HEK293T (cell line): ENCODE measurements at places on chromosomes 4 and X.

DNA sequence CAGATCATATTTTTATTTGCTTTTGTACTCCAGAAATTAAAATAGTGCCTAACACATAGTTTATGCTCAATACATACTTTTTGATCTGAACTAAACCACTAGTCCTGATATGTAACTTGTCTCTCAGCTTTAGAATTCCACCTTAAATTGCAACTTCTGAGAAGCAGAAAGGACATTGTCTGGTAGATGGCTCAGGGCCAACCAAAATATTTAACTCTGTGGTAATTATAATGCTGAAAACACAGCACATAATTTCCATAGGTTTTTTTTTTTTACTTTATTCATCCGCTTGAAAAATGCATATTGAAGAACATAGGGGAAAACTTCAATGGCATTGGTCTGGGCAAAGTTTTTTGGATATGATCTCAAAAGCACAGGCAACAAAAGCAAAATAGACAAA is 59.3 kb downstream of the AREG start:
- DNase-seq: no peak

DNA sequence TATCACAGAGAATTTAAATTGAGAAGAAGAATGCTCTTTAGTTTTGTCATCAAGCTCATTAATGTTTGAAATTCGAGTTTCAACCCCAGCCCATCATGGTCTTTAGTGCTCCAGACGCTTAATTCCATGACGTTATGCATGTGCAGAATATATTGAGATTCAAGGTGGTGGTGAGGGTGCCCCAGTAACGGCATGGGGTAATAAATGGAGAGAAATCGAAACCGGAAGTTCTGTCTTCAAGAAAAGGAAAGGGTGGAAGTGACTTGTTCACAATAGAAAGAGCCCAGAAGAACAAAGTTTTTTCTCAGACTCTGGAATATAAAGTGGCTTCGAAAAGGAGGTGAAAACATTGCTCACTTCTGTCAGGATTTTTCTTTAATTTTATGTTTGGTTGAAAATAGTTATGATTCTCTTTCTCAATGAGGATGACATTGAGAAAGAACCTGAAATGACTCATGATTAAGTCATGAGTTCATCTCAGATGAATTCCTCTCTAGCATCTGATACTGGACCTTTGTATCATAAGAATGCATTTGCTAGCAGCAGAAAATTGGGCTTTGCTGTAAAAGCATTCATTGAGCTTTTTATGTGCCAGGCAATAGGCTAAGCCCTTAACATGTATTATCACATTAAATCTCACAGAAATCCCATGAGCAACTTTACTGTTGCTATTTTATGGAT is 779 bp upstream of the DDX60L start:
- DNase-seq: no peak

GRCh38 chr4:93878566-93878965 is 50.0 kb downstream of the ATOH1 start:
- no peak for DNase-seq

DNA sequence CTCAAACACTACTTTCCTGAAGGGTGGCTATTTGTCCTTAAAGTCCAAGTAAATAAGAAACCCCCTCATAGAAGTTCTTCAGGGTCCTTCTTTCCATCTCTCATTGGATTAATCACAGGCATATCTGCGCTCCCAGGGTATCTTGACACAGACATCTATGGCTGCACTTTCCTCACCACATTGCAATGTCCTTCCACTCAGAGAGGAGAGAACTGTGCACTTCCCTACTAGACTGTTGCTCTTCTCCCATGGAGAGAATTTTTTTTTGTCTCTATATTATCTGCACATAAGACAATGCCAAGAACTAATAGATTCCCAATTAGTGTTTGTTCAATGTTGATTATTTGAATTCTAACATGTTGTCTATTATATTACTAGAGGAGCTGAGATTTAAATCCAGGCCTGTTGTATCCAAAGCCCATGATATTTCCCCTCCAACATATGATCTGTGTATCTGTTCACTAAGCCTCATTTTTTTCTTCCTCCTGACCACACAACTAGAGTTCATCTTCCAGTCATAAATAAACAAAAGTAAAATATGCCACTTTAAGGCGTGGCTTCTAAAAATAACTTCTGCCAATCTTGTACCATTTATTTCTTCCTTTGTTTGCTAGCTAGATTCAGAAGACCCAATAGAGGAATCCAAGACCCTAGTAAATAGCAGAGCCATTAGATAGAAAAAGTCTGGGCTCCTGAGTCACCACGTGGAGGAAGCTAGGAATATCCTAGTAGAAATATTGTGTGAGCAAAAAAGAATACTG is 61.5 kb upstream of the FAM241A start:
- DNase-seq: no peak

- no peak for DNase-seq
Measured at GRCh38 chr4:71866212-71866885, 82.5 kb upstream of the GC start.

DNA sequence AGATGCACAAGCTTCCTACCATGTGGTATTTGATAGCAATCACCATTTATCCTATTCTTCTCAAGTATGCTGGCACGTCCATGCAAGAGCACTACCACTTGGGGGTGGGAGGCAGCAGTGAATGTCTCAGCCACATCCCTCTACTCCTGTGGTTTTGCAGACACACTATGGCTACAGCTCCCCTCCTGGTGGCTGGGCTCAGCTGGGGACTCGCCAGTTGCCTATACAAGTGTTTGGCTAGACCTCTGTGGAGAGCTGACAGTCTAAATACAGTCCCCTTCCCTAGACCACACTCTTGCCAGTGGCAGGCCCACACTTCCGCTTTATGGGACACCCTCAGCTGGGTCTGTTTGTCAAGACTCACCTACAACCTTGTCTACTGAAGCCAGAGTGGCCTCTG is 53.2 kb downstream of the ADGRA3 start:
- DNase-seq: no peak

GRCh38 chr4:141410839-141411238 is 190.1 kb downstream of the ZNF330 start:
- DNase-seq: no peak

- no peak for DNase-seq
Measured at GRCh38 chr4:77665381-77666069, 59.9 kb downstream of the CXCL13 start.

- no peak for DNase-seq
Measured at GRCh38 chr4:108056418-108056817, 66.7 kb downstream of the HADH start.

GRCh38 chr4:185734214-185734613 is 77.8 kb downstream of the SORBS2 start:
- no peak for DNase-seq

GRCh38 chr4:100288811-100289529 is 98.7 kb upstream of the DDIT4L start:
- no peak for DNase-seq

- DNase-seq: no peak
Measured at GRCh38 chrX:51798701-51799100, 55.5 kb downstream of the GSPT2 start.

- DNase-seq: no peak
Measured at GRCh38 chrX:67044029-67044653, 405.3 kb upstream of the EDA2R start.
